ENCODE measurements at places on chromosomes 6 and 20.

GRCh38 chr20:62805711-62806382 is 1.2 kb downstream of the OGFR start:
- peak; percentile 20 for DNase-seq

DNA sequence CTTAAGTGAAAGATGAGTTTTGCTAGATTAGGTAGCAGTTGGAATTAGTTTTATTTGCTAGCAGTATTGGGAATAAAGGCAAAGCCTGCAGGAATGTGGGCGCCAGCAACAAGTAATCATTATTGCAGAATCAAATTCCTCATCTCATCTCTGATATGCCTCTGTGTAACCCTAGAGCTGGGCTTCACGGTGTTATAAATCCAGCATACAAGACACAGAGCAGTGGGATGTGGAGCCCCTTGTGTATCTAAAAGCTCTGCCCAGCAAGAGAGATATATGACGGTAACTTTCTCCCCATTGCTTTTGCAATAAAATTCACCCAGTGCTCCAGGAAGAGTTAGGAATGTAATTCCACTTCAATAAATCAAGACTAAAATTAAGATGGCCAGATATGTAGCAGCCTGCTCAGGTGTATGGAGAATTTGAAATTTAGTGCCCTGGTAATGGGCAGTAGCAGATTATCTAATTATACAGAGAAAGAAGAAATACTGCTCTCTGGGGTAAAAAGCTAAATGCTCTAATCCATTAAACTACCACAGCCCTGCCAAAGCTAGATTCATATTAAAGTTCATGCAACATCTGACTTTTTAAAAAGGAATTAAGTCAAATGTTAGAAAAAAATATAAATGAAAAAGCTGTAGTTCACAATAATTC is 5.6 kb upstream of the BLOC1S5 start:
- no peak for DNase-seq

GRCh38 chr20:35311409-35311808 is 19.2 kb upstream of the FAM83C start:
- peak; percentile 13 for DNase-seq

DNA sequence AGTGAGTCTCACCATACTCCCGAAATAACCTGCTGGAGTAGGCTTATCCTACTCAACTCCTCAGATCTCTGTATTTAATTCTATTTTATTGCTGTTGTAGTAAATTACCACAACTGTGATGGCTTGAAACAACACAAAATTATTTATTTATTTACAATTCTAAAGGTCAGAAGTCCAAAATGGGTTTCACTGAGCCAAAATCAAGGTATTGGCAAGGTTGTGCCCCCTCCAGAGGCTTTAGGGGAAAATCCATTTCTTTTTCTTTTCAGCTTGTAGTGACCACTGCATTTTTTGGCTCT is 869 bp upstream of the SLC17A2 start:
- DNase-seq: no peak

DNA sequence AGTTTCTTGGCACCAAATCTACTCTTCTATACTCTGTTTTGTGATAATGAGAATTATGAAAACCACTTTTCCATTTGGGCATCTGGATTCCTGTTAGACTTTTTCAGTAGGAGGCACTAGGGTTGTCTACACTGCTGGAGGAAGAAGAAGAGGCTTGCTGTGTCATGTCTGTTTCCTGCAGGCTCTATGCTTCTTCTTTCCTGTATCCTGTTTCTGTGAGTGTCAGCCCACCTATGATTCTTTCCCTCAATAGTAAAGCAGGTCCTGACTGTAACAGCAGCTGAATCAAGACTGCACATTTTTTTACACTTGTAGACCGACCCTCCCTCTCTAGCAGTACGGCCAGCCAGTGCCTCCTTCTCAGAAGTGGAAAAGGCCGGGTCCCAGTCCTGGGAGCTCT is 603.9 kb downstream of the HDGFL1 start:
- no peak for DNase-seq

Measured in hematopoietic multipotent progenitor cell treated with erythropoietin and hydrocortisone succinate and interleukin-3 and kit ligand, for 6 days (in vitro differentiated cells).